Fibroblast of lung (primary cell): ENCODE measurements at places on chromosomes 5 and 9.

- no peak for DNase-seq
These were observed 610.0 kb downstream of the TAF11L14 start for GRCh38 chr5:18244309-18244708.

DNA sequence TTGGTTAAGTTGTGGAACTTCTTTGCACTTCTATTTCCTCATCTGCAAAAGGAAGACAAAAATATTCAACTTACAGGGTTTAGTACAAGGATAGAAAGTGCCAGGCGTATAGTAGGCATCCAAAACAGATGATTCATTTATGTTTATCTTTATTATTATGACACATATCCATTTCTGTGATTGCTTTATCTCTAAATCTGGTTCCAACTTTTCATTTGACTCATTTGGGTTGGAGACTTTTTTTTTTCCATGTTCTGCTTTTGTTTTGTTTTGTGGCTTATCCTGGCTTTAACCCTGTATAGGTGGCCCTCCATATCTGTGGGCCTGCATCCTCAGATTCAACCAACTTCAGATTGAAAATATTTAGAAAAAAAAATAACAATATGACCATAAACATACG is 186.7 kb upstream of the SLC24A2 start:
- DNase-seq = no peak

DNA sequence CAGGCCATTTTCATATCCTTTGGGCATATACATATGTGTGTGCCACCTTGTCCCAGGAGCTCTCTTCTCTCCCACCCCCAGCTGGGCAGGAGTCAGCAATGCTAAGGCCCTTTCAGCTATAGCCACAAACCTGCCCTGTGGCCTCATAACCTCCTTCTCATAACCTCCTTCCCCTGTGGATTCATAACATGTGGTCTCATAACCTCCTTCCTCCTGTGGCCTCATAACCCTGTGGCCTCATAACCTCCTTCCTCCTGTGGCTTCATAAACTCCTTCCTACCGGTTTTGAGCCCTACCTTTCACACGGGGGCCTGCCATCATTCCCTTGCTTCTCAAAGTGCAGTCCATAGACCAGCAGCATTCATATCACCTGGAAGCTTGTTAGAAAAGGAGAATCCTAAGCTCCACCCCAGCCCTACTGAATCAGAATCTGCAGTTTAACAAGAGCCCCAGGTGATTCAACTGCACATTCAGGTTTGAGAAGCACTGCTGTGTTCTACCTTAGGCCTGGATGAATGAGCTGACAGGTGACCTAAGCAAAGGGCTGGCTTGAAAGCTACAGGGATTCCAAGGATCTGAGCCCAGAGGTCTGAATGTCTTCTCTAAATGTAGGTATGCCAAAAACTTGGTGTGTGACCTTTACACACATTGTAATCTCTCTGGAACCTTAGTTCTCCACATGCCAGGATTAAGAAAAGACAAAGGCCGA is 41.9 kb upstream of the PLPP6 start:
- no peak for DNase-seq

GRCh38 chr9:9229269-9229668 is 1383.5 kb downstream of the PTPRD start:
- DNase-seq = no peak

- DNase-seq = no peak
These were observed 36.5 kb upstream of the SLC9A3 start for GRCh38 chr5:560792-561166.

DNA sequence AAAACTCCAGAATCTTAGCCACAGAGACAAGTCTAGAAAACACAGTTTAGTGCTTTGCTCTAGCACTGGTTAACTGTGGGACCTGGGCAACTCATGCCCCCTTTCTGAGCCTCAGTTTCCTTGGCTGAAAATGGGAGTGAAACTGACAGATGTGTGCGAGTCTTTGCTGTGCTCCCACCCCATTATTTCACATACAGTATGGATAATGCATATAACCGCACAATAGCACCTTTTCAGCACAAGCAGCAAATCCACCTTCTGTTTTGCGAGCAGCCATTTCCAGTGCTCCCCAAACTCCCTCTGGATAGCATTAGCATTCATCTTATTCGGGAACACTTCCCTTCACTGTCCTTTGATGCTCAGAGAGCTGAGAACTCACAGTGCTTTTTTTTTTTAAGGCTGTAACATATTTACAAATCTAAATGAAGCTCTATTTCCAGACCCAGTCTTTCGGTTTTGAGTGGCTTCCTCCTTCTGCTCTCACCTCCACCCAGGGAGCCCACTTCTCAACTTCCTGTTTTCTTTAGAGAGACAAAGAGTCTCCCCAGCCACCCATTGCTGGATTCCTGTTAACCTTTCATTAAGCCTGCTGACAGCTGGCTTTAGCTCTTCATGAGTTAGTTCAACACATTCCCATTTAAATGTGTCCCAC is 49.2 kb downstream of the TIMD4 start:
- DNase-seq = no peak

DNA sequence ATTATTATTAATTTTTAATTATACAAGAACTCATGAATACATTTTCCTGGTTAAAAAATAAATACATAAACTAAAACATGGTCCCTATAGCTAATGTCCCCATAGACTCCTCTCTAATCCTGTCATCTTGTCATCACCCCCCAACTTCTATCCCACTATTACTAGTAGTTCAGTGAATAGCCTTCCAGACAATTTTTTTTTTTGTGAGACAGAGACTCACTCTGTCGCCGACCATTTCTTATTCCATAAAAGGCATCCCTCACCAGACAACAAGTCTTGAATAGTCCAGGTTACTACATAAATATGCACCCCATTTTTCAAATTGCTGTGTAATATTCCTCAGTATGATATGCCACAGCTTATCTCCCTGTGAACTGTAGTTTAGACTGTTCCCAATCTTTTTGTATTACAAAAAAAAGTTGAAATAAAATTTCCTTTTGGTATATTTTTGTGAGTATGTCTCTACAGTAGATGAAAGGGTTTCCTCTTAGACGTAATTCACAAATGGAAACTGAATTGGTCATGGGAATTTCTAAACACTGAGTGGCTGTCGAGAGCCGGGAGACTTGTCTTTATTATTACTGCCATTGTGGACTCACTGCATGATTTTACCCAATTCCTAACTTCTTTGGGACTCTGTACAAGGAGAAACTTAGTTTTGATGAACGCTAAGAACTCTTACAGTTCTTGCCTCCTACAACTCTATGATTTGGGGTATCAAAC is 6.4 kb upstream of the ABLIM3 start:
- DNase-seq = no peak

DNA sequence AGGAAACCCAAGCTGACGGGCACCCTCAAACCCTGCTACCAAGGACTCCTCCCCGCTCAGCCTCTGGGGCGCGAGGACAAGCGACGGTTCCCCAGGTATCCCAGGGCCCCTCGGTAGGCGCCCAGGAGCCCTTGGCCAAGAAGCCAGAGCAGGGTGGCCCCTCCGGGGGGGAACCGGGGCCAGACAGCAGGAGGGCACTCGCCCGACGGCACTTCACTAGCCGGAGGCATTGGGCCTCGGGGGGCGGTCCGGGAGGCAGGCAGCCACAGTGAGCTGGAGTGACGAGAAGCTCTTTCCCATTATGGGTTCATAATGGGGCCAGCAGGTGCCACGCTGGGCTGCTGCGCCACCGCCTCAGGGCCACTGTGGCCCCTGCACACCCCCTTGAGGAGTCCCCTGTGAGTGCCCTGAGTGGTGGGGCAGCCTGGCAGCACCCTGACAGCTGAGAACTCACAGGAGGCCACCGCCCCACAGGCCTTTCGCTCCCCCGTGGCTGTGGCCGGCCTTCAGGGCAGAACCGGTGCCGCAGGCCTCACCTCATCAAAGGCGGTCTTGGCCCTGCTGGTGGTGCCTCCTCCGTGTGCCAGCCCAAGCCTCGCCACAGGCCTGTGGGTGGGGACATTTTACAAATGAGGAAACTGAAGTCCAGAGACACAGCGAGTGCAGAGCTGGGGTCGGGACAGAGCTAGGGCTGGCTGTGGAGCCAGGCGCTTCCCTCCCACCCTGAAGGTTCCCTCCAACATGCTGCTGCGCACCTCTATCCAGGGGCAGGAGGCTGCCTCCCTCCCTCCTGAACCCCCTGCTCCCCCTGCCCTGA is 68.7 kb downstream of the PSMB7 start:
- no peak for DNase-seq

GRCh38 chr9:83649080-83649479 is 26.1 kb downstream of the IDNK start:
- peak; percentile 11 for DNase-seq

DNA sequence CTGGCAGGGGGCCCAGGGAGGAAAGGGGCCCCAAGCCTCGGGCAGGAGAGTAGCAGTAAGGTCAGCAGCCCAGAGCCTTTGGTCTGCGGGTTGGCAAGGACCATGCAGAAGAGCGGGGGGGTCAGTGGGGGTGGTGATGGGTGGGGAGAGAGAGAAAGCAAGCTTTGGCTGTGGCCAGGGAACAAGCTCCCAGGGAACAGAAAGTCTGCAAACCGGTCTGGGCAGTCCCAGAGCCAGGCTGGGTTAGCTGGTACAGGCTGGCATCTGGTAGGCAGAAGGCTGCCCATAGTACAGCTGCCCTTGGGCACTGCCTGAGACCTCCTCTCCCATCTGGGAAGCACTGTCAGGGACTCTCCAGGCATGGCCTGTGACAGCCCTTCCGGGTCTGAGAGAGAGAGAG is 10.5 kb upstream of the EPB41L4B start:
- DNase-seq = peak; percentile 42

DNA sequence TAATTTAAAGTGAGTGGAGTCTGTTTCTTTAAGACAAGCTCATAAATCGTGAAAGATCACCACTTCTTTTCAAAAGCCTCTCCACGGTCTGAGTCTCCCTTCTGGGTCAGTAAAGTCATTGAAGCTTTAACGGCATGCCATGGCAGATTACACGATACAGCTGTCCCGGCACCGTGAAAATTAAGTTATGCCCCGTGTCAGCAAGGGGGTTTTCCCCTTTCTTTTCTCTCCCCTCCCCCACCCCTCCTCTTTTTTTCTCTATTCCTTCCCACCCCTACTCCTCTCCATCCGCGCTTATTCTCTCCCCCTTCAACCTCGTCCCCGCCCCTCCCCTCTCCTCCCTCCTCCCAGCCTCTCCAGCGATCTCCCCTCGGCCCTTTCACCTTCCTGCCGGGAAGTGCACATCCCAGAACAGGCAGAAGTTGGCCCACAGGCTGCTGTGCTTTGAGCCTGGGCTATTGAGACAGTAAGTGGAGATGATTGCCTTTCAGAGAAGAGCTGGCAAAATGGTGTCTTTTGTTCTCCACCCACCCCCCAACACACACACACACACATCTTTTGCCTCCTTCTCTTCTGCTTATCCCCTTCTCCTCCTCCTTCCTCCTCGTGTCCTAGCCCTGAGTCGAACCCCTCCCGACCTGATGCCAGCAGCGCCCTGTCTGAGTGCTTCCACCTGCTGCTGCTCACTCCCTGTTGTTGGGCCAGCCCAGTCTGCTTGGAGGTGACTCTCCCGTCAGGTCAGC is 44.1 kb downstream of the GAS1 start:
- DNase-seq = no peak

DNA sequence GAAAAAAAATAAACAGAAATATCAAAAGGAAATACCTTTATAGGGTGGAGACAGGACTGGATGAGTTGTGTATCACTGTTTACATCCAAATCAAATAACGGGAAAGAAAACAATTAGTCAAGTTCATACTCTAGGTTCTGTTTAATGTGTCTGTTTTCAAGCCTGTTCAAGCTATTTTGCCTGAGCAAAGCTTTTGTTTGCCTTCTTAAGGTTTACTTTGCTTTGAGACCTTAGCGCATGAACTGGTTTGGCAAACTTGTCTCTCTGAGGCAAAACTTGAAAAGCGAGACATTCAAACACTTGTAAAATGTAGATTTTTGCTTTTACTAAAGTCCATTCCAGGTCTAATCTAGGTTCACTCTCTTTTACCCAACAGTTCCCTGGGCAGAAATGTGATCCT is 174.1 kb upstream of the RFX3 start:
- DNase-seq = no peak

DNA sequence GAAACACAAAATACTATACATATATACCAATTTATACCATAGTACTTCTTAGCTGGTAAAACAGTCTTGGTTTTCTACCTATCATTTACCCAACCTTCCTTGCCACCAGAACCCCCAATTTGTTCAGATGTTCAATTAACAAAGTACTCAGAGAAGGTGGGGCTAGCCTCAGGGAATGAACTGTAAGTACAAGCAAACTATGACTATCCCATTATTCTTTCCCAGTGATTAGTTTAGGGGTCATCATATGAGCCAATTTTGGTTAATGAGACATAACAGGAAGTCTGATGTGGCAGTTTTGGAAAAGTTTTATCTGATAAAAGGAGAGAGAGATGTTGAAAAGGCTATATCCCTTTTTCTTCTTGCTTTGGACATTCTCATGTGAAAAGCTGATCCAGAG is 125.8 kb downstream of the DTWD2 start:
- DNase-seq = peak; percentile 43

DNA sequence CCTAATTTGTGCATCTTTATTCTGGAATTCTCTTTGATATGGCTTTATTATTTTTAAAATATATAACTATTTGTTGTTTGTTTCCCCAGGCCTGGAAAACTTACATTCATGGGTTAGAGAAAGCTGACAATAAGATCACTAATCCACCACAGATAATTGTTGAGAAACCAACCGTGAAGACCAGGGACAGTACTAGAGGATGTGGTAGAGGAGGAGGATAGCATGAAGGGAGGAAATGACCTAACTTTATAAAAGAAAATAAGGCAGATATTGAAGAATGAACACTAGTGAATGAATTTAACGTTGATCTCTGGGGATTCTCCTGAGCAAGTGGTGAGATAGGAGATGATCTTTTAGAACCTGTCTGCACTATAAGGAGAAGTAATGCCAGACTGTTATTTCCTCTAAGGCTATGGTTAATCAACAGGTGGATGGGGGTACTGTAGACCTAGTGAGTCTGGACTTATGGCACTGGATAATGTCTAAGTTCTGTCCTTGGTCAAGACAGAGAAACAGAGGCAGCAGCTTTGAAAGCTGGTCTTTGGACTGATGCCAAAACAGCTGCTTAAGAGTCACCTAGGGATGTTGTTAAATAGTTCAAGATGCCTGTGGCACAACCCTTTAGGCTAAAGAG is 52.4 kb downstream of the NREP start:
- DNase-seq = no peak

DNA sequence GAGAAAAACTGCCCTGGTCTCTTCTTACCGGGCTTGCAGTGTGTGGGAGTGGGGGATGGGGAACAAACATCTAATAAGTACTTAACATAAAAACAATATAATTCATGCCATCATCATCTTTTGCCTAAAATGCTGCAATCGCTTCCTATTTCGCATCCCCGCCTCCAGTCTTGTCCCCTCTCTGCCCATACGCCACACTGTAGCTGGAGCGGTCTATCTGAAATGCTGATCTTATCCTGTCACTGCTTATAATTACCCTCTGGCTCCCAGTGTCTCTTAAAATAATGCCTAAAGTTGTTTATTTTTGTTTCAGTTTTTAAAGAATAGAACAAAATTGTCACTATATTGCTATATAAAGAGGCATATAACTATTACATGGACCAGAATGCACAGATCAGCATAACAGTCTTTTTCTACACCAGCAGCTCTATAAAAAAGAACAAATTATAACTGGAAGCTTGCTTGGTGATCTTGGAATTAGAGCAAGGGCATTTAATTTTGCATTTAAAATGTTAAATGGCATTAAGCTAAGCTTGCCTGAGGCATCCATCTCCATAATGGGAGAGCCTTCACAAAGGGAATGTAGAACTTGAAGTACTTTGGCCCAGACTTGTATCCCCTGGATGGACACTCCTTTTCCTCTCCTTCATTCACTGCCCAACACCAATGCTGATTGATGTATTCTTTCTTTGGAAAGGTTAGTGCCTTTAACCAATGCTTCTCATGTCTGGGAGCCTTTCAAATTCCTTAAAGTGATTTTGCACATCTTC is 12.2 kb downstream of the NTRK2 start:
- no peak for DNase-seq
